ENCODE measurements at places on chromosomes 11 and 22.

- no peak for DNase-seq
Observed at GRCh38 chr11:81674211-81674610, 1059.5 kb downstream of the FAM181B start.

DNA sequence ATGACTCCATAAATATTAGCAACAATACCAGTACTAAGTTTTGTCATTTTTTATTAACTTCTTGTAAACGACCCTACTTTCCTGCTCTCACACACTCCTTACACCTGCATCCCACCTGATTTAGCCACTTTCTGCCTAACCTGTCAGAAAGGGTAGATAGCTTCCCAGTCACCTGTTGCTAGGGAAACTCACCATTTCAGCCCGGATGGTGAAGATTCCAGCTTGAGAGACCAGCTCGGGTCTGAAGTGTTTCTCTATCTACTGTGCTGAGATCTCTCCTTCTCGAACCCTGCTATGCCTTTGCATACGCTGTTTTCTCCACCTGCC lies at the start of gene PARVG:
PARVG (plus strand) TSS at position 220 of the 327 bp plus-strand sequence. CDS start 2,405 bp downstream, outside the sequence.
- peak; percentile 50 for DNase-seq

DNA sequence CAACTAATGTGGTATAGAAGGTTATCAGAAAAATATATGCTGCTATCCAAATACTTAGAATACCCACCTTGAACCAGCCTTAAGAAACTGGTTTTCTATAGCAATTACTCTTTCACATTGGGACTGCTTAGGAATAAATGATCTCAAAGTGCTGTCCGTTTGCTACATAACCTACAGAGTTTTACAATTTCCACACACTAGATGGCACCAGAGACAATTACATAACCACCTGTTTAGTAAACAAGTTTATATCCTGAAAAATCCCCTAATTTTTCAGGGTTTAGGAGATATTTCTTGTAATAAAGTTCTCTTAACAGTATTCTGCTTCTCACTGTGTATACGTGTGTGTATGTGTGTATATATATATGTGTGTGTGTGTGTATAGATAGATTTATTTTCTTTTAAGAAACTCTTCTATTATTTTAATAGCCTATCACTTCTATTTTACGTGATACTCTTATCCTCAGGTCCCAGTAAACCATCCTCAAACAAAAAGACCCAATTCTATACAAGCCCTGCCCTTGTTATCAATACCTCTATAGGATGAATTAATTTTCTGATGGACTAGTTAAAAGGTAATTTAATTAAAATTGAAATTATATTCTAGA lies 6.7 kb upstream of the OR5I1 start:
- no peak for DNase-seq

GRCh38 chr11:62427630-62428233 lies 8.9 kb downstream of the SCGB1A1 start:
- peak; percentile 25 for DNase-seq
